ENCODE measurements at places on chromosomes 2 and 18.
A peak's percentile ranks its signal among the peaks of the same experiment; 100 is the strongest.

GRCh38 chr2:240149943-240150784, 9.7 kb upstream of the OTOS start:
- DNase-seq: peak; percentile 79

GRCh38 chr2:160736148-160737028, 242.8 kb upstream of the RBMS1 start:
- no peak for DNase-seq

- no peak for DNase-seq
Measured at GRCh38 chr2:31286230-31286629, 52.3 kb downstream of the EHD3 start.

DNA sequence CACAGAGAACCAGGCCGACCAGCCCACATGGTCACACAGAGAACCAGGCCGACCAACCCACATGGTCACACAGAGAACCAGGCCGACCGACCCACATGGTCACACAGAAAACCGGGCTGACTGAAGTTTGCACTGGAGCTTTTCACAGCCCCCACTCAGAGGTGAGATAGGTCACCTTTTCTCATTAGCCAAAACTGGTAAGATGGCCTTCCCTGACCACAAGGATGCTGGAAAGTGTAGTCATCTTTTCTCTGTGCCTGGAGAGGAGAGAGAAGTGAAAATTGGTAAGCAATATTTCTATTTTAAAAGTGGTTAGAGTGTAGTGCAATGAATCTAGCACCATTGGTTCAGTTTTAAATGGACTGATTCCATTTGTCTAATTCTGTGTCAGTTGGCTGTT, 247.1 kb downstream of the NEDD4L start:
- DNase-seq: no peak

DNA sequence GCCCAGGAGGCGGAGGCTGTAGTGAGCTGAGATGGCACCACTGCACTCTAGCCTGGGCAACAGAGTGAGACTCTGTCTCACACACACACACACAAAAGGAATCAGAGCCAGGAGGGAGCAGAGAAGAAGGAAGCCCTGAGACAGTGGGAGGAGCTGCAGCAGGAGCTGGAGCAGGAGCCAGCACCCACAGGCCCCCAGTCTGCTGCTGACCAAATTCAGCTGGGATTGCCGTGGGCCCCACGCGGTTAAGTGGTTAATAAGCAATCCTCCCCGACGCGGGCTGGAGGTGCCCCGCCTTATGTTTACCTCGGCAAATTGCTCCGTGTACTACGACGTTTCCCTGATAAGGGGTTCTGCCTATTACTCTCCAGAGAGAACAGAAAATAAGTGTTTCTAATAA, 265.3 kb downstream of the TWIST2 start:
- no peak for DNase-seq

GRCh38 chr2:25145803-25146202, 22.6 kb downstream of the POMC start:
- no peak for DNase-seq

DNA sequence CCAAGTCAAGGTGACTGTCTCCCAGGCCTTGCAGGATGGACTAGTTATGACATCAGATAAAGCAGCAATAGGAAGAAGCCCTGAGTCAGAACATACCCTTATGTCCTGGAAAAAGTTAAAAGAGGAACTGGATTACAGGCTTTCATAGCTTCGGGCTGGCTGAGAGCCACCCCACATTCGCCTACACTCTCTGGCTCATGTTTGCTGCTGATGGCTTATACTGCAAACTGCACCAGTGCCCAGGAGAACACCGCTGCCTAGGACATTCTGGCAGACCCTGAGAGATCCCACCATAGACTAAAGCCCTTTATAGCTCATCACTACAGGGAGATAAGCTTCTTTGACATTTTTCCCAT, 20.3 kb downstream of the SLC8A1 start:
- no peak for DNase-seq

DNA sequence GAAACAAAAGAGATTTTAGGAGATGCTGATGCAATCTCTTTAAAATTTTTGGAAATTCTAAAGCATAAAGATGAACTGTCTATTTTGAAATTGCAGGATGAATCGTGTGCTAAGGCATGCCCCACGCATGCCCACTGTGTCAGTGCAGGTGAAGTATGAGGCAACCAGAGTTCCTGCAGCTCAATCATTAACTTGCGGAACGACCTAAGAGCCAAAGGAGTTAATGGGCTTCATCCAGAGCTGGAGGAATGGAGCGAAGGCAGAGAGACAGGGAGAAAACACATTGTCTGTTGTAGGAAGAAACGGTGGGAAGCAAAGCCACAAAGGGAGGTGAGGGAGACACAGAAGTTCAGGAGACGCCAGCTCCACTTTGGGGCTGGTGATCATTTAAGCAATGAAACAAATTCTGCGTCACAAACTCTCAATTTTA, 265.2 kb downstream of the CCDC85A start:
- no peak for DNase-seq

DNA sequence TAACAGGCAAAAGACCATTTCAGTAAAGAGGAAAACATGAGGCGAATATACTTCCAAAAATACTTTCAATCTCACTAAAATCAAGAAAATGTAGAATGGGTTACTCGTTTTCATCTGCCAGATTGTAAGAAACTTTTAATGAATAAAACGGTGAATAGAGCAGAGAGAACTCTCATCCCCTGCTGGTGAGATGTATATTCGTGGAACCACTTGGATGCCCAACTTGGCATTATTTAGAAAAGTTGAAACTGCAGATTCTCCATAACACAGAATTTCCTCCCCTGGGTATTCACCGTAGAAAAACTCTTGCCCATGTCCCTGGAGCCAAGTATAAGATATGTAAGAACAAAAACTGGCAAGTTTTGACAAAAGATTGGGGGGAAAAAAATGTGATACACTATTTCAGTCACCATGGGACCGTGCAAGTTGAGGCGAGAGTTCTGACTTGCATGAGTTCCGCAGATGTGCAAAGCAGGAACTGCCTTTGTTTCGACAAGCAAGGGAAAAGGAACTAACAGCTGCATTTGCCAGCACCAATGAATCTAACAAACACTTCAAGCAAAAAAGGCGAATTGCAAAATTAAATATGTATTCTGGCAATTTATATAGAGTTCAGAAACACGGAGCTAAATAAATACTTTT, 14.8 kb downstream of the TIMM21 start:
- DNase-seq: no peak

DNA sequence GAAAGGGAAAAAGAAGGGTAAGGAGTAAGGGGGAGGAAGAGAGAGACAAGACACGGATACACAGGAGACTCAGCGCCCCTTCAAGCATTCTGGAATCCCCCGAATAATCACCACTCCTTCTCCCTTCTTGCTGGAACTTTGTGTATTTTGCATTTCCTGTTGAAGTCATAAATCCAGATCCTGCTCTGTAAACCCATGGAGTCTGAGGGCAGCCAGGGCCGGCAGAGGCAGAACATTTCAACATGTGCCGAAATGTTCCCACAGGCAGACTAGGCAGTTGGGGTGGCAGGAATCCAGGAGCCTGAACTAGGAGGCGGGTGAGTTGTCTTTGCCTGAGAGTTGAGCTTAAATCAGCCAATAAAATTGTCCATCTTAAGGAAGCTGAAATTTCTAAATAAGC, 193.1 kb downstream of the SH3RF3 start:
- DNase-seq: no peak

GRCh38 chr2:71807581-71808451, 339.8 kb downstream of the CYP26B1 start:
- peak; percentile 38 for DNase-seq

GRCh38 chr2:223563462-223563861, 38.7 kb downstream of the SCG2 start:
- no peak for DNase-seq

GRCh38 chr18:7467708-7468466, 99.2 kb upstream of the PTPRM start:
- DNase-seq: no peak

DNA sequence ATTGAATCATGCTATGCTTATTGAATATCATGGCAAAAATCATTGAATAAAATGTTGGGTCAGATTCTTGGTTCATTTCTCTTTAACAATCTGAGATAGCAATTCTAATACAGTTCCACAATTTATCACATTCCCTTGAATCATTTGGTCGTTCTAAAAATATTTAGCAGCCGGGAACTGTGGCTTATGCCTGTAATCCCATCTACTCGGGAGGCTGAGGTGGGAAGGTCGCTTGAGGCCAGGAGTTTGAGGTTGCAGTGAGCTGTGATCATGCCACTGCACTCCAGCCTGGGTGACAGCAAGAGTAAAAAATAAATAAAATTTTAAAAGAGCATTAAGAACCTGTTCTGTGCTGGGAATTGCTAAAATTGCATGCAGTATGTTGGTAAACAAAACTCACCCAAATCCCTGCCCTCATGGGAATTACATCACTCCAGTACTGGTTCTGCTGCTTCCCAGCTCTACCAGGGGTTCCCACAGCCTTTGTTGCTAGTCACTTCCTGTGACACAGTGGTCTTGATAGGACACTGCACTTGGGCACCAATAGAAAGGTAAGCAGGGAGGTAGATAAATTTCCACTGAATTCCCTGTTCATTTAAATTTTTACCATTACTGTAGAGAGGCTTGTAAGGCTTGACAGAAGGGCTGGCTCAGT, 200.4 kb downstream of the CTNNA2 start:
- DNase-seq: no peak

GRCh38 chr2:142299021-142299420, 168.2 kb upstream of the LRP1B start:
- no peak for DNase-seq

DNA sequence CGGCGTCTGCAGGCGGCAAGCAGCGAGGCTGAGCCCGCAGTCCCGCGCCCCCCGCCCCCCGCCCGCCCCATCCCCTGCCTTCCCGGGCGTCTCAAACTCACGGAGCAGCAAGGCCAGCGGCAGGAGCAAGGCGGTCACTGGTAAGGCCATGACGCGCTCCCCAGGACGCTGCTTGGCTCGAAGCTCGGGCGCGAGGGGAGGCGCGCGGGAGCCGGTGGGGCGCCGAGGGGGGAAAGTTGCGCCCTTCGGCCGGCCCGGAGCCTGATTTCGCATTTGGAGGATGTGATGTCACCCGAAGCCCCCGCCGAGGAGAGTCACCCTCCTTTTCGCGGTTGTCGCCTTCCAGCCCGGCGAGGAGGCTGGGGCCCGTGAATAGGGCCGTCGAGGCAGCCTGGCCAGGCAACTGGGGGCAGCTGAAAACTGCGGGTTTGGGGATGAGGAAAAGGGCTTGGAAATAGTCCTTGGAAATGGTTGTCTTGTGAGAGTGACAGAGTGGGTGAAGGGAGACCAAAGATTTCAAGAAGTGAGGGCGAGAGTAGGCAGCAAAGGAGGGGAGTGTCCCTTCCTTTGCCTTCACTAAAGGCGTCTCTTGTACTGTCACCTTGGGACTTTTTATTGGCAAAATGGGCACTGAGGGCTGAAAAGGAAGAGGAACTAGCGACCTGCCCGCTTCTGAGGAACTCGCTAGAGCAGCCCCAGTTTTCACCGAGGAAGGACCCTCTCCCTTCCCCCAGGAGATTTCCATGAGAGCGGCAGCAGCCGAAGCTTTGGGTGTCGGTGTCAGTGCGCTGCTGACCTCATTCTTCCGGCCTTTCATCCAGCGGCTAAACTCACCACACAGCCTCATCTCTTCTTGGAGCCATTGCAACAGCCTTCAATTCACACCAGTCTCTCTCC, at the start of gene CD8A:
CD8A (minus strand) TSS at position 238 of the 897 bp plus-strand sequence; CDS start at position 150, 88 bp downstream.
- no peak for DNase-seq

GRCh38 chr2:767944-768343, 90.7 kb upstream of the TMEM18 start:
- DNase-seq: no peak

GRCh38 chr2:88400037-88400767, 52.3 kb downstream of the FOXI3 start:
- DNase-seq: no peak

- no peak for DNase-seq
Measured at GRCh38 chr2:102306125-102306524, 5.2 kb upstream of the IL1RL1 start.

DNA sequence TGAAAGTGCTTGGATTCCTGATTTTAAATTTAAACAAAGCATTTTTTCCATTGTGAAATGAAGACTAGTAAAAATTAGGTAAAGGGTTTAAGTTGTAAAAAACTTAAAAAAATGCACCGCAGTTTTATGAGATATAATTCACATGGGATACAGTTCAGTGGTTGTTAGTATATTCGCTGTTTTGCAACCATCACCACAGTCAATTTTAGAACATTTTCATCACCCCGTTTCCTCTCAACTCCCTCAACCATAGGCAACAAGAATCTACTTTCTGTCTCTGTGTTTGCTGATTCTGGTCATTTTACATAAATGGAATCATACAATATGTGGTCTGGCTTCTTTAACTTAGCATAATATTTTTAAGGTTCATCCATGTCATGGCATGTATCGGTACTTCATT, 4.0 kb downstream of the DGKD start:
- DNase-seq: no peak

DNA sequence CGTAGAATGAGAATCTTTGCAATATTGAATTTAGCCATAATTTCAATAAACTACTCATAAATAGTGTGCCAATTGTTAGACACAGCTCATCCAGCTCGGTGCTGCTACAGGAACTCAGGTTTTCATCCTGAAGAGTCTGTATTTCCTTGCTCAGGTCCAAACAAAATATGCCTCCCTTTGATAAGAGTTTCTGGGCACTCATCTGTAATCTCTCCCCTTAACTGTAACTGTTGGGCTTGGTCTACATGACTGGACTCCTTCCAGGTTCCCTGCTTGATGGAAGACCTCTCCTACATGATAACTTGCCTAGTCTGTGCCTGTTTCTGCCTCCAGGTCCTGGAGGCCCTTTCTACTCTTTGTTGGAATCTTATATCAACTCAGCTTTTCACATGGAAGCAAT, 57.9 kb downstream of the GCA start:
- no peak for DNase-seq

DNA sequence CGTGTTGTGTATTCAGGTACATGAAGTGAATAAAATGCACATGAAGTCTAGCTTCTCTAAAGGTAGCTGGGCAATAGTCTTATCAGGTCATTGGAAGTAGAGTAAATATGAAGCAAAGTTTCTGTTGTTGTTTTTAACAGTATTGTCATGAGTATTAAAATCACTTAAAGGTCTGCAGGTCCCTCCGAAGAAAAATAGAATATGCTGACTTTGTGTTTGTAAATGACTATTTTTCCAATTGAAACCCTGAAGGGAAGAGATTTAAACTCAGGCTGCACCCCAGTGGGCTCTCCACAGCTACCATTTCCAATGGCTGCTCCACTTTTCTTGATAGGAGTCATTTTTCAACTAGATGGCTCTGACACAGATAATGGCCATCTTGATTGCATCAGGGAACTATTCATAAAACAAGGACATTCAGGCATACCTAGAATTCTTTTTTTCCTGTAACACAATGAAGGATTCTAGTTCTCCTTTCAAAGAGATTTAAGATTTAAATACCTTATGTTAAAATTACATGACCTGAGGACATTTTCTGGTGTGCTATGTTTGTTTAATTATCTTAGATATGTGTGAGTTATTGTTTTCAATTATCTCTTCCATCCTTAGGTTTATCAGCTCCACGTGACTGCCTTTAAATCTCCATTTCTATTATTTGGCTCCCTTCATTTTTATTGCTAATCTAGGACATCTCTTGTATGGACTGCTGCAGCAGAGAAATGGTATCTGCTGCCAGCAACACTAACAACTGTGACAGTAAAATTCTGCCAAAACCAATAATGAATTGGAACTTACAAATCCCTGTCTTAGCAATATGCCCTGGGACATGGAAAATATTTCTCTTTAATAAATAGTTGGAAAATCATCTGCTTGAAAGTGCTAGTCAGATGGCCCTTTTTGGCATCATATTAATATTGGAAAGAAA, 149.2 kb upstream of the NOSTRIN start:
- DNase-seq: no peak

GRCh38 chr18:34543356-34543755, 166.7 kb upstream of the DTNA start:
- DNase-seq: no peak

- DNase-seq: no peak
Measured at GRCh38 chr2:219079417-219079816, 18.7 kb upstream of the IHH start.

- no peak for DNase-seq
Measured at GRCh38 chr2:64650296-64650695, 3.4 kb downstream of the SERTAD2 start.
